ENCODE measurements at places on chromosomes 16 and 17.

DNA sequence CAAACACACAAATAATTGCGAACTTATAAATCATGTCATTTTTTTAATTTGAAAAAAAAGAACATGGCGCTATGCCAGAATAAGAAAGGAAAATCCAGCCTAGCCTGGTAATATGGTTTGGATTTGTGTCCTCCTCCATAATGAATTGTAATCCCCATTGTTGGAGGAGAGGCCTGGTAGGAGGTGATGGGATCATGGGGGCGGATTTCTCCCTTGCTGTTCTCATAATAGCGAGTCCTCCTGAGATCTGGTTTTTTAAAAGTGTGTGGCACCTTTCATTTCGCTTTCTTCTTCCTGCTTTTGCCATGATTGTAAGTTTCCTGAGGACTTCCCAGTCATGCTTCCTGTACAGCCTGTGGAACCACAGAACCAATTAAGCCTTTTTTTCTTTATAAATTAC, 65.9 kb upstream of the TANC2 start:
- DNase-seq: no peak

DNA sequence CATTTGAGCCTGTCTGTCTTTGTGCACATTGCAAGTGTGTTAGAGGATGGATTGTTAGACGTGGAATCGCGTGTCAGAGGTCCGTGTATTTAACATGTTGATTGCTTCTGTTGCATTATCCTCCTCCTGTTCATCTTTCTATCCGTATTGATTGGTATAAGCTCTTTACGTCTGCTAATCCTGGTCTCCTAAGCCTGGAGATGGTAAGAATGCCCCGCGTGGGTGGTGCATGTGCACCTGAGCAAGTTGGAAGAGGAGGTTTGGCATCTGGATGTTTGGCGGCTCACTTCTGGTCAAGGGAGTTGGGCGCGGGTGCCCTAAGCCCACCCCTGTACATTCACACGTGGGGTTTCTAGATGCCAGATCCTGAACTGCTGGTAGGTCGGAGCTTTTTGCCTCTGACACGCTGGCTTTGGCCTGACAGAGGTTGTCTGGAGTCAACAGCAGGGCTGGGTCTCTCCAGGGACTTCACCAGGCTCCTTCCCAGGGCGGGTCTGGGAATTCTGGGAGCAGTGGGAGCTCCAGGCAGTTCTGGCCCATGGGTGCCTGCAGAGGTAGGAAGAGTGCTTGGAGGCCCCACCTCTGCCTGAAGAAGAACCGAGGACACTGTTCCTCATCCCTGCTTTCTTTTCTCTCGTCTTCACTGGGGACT, 107.3 kb downstream of the OR1D5 start:
- no peak for DNase-seq

- no peak for DNase-seq
Measured at GRCh38 chr16:87552772-87553573, 49.3 kb upstream of the JPH3 start.

DNA sequence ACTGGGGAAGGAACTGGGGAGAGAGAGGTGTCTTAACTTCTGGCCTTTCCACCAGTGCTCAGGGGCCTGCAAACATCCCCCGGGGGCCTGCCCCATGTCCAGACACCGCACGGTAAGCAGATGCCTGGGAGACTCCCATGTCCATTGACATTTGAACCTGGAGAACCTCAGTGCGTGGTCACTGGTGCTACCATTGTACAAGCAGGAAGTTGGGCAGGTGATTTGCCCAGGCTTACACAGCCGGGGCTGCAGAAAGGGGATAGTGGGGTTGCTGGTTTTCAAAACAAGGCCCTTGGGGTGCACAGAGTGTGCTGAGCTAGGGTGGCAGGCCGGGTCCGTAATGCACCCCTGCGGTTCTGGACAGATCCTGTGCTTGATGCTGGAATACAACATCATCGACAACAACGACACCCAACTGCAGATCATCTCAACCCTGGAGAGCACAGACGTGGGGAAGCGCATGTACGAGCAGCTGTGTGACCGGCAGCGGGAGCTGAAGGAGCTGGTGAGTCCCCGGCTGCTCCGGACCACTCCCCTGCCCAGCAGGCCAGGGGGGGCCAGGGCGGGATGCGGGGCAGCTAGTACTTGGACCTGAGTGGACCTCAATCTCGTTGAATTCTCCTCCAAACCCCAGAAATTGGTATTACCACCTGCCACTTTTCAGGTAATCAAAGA, 77.7 kb upstream of the PLCG2 start:
- DNase-seq: no peak

DNA sequence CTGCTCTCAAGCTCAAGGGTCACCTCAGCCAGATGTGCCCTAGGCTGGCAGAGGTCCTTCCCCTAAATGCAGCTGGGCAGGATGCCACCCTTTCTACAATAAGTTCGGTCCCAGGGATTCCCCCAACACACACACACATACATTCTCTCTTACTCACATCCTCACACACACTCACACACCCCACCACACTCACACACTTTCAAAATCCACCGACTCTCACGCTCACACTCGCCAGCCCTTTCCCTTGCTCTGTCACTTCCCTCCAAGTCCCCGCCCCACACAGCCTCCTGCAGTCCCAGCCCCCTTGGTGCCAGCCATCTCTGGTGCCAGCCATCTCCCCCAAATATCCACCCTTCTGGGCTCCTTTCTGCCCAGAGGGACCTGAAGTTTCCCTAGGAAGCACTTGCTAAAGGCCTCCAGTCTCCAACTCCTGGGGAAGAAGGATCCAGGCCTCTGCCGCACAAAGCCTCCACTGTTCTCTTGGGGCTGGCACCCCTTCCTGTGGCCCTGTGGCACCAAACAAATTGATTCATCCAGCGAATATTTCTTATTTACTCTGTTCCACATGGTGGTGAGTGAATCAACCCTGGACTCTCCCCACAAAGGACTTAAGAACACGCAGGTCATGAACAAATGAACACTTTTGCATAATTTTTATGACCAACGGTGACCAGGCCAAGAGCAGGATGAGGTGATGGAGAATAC, 3.8 kb upstream of the USP36 start:
- no peak for DNase-seq

DNA sequence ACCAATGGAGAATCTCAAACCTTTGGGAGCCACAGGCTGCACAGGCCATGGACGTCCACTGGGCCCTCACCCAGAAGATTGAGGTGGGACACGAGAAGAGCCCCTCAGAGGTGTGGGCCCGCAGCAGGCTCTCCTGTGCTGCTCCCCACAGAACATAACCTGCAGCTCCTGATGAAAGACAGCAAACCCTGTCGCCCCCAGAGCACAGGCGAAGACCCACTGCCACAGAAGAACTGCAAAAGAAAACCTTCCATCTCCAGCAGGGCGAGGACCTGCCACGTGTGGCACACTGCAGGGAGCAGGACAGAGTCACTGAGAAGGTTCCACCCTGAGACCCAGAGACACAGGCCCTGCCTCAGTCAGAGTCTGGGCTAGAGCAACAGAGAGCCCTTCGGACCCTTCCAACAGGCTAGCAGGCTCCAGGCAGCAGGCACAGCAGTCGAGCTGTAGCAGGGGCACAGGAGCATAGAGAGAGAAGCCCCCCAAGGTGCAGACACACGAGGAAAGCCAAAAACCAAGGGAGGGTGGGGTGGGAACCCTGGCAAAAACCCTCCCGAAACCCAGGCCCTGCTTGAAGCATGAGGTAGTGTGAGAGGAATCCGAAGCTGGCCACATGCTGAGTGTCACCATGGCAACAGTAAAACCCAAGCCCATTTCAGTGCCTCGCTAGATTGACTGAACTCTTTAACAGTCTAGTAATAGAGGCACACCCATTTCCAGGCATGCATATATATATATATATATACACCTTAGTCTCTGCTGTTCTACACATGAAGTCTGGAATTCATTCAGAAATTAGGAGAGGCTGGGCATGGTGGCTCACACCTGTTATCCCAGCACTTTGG, 60.0 kb upstream of the CHMP6 start:
- DNase-seq: no peak

GRCh38 chr16:25027781-25028180, 12.6 kb upstream of the ARHGAP17 start:
- no peak for DNase-seq

Measured in activated naive CD4-positive, alpha-beta T cell (primary cell).